Kidney capillary endothelial cell (primary cell): ENCODE measurements at places on chromosomes 12 and 14.

GRCh38 chr14:104681689-104682074 is 7.7 kb upstream of the INF2 start:
- peak; percentile 88 for DNase-seq

DNA sequence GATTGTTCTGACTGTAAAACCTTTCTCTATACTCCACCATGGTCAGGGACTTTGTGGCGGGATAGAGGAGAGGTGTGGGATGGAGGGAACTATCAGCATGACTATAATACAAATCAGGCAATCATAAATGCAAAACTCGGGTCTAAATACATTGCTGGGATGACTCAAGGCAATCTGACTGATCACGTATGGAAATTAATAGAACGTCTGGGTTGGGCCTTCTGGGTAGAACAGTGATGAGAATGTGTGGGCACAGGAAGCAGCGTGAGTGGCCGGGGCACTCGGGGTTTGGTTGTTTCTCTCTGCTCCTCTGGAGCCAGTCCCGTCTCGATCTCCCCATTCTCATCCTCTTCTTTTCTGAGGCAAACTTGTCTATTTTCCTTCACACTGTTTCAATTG is 485.8 kb downstream of the VRK1 start:
- no peak for DNase-seq

- DNase-seq: no peak
These were observed 4.5 kb downstream of the LRRC43 start for GRCh38 chr12:122187466-122187865.

GRCh38 chr12:124513297-124513867 is 54.0 kb downstream of the NCOR2 start:
- DNase-seq: no peak

DNA sequence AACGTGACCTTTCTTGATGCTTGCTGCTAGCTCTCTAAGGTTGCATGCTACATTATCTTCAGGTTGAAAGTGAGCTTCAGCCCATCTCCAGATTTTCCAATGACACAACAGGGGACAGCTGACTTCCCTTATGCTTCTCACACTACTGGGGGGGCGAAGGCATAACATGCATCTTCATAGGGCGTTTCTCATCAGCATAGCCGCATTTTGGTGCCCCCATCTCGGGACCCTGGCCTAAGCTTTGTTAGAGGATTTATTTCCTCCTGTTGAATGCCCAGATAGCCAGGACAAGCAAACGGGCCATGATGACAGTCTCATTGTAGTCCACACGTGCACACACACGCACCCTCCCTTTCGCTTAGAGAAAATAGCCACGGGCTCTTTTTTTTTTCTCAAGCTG is 30.7 kb downstream of the SSPN start:
- DNase-seq: no peak

DNA sequence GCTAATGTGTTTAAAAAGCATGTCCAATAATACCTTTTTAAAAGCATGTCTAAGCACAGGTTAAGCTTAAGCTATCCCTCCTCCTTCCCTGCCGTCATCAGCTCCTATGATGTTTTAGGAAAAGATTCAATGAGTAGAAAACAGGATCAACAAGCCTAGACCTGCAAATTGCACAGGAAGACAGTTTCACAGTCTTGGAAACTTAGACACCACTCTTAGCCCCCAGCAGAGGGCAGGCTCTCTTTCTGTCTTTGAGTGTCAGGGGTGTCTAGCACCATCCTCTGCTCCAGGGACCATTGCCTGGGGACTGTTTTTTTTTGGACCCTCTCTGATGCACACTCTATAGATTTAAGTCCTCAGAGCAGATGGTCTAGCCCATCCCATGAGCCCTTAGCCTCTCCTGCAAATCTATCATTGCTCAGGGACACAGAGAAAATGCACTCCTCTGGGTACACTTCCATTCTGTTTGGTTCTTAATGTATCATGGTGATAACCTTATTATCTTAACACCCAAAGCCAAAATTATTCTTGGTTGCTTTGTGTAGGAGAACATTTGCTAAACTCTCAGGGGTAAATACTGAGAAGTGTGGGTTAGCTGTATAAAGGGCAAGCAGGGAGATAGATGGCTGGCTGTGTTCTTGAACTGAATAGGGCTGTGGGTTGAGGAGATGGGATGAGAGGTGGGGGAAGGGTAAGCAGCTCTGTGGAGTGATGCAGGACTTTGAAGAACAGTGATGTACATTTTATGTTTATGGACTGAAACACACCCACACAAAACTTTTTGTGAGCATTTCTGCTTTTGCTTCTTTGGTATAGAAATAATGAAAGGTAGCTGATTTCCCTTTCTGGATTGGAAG is 259.9 kb upstream of the DDHD1 start:
- no peak for DNase-seq

GRCh38 chr14:91580876-91581577 is 70.9 kb upstream of the PPP4R3A start:
- no peak for DNase-seq

GRCh38 chr12:41521872-41522379 is 333.8 kb downstream of the PDZRN4 start:
- DNase-seq: peak; percentile 99

- DNase-seq: no peak
These were observed 31.2 kb downstream of the SLC15A5 start for GRCh38 chr12:16246264-16246663.

DNA sequence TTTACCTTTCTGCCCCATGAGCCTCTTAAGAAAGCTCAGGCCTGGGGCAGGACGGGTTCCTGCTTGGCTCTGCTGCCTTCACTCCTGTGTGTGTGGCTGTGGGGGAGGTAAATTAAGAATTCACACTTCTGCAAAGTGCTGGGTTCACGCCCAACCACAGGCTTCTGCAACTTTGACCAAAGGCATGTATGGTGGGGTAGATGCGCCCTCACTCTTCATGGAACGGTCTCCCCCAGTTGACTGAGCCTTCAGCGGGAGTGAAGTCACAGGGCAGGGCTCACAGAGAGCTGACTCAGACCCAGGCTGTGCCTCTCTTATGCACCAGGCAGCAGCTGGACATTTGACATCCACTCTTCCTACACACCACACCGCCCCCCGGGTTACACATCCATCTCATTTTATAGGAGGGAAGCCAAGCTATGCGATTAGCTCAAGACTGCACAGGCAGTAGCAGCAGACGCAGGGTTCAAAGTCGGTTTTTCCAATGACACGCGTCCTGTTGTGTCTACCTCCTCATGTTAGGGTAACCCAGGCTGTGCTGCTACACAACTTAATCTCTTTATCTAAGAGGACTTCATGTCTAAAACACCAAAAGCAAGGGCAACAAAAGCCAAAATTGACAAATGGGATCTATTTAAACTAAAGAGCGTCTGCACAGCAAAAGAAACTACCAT is 15.4 kb upstream of the BCL11B start:
- DNase-seq: no peak

DNA sequence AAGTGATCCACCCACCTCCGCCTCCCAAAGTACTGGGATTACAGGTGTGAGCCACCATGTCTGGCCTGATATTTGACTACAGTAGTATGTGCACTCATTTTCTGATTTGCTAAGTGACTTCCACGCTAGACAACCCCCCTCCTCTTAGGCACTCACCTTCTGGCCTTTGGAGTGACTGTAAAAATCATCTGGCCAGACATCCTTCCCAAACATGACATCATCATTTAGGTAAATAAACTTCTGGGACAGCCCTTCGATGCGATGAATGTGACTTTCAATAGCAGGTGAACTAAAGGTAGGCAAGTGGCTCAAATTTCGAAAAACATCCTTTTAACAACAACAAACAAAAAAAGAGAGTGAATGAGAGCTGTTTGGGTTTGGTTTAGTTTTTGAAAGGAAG is 30.6 kb upstream of the SYCP3 start:
- DNase-seq: no peak

- no peak for DNase-seq
These were observed 24.0 kb upstream of the PLBD1 start for GRCh38 chr12:14591719-14592118.

DNA sequence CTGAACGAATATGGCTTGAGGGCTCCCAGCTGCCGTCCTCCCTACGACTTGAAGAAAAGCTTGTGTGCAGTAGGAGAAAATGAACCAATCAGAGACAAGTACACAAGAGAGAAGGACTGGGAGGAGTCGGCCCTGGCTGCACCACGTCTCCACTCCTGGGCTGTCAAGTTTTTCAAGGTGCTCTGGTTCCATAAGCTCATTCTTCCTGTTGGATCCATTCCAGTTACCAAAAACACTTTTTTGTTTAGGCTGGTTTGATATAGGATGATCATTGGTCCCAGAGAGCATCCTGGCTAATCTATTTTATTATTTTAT is 2.8 kb upstream of the A2ML1 start:
- DNase-seq: no peak

- no peak for DNase-seq
These were observed 28.6 kb upstream of the TBC1D15 start for GRCh38 chr12:71810921-71811320.

GRCh38 chr12:33639975-33640374 is 200.4 kb upstream of the SYT10 start:
- no peak for DNase-seq

DNA sequence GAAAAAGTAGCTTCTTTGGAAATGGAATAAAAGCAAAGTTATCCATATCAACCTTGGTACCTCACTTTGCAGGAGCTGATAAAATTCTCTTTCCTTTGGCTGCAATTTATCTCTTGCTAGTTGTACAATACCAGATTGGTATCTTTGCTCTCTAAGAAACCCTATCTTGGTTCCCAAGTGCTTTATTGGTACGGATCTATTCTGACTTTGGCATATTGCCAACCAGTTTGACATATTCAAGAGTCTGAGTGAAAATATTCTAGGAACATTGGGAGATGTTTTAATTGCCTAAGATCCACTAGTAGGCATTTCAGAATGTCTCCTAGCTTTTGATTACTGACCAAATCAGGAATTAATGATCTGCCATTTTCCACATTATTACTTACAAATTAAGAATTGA is 167.2 kb upstream of the ATP2B1 start:
- DNase-seq: no peak

DNA sequence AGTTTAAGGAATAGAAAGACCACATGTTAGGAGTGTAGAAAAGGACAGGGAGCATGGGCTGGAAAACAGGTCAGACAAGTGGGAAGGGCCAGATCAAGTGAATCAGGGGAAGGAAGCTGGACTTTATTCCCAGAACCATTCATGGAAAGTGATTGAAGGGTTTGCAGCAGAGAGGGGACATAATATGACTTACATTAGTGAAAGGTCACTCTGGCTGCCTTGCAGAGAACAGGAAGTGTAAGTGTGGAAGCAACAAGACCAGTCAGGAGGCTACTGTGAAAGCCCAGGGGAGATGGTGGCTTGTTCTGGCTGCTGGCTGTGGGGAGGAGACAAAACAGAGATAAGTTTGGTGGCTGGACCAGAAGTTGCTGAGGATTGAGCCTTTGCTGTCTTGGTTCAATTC is 69.1 kb downstream of the VCPKMT start:
- peak; percentile 82 for DNase-seq

GRCh38 chr12:94140556-94140955 is 7.8 kb upstream of the PLXNC1 start:
- DNase-seq: no peak

DNA sequence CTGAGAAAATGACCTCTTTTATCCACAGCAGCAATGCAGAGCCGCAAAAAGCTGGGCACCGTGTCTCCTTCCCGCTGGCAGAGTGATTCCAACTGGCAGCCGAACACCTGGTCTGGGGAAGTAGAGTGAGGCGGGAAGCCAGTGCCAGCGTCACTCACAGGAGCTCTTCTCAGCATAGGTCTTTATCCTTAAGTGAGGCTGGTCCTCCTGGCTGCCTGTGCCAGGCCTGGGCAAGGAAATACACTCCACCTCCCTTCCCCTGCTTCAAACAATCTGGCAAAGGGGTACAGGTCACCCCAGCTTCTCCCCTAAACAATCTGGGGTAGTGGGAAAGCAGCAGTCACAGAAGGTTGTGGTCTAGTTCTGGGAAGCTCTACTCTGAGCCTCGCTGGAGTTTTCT is 4.8 kb downstream of the ARHGAP9 start:
- no peak for DNase-seq

DNA sequence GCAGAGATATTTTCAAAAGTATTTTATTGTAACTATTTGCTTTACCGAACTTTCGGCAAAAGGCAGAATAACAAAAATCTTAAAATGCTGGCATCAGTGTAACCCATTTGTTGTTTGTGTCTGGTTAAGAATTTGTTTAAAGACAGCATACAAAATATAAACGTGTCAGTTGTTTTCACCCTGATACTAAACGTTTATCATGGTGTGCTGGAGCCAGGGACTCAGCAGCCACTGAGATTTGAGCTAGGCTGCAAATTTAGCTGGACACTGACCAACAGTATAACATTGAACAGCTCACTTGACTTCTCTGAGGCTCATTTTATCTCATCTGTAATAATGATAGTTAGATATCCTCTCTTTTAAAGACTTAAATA is 183.7 kb downstream of the TMTC3 start:
- no peak for DNase-seq

- DNase-seq: no peak
These were observed 36.3 kb upstream of the TSPAN9 start for GRCh38 chr12:3040663-3041544.

DNA sequence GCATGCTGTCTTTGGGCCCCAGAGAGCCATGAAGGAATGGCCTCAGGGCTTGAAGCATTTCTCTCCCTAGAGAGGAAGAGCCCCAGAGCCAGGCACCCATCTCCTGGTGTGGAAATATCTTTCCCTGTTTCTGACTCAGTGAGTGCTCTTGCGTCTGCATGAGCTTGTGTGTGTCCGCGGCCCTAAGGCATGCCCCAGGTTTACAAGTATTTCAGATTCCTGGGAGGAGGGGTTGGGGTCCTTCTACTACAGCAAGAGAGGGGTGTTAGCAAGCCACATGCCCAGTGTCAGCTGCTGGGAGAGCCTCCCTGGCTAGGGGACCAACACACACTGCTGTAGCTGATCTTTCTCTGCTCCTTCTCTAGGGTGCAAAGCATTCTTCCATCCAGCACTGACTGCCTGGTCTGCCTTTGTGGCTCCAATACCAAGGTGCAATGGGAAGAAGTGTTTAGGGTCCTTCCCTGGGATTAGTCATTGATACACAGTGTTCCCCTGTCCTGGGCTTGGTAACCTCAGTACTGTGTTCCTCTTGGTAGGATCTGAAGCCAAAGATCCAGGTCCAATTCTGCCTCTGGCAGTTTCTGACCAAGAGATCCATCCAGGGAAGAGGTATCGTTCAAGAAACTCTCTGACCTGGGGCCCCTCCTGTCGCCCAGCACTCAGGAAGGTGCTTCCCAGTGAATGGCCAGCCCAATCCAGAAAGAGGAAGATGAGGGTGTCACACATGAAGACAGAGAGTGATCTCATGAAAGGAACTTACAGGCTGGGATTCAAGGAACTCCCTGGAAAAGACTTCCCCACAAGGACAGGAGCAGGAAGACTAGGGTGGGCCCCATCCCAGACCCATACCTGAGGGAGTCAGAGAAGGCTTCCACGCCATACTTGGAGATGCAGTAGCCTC is 3.1 kb downstream of the RDH16 start:
- DNase-seq: no peak
